IMR-90 (cell line): ENCODE measurements at places on chromosomes 1 and 21.

DNA sequence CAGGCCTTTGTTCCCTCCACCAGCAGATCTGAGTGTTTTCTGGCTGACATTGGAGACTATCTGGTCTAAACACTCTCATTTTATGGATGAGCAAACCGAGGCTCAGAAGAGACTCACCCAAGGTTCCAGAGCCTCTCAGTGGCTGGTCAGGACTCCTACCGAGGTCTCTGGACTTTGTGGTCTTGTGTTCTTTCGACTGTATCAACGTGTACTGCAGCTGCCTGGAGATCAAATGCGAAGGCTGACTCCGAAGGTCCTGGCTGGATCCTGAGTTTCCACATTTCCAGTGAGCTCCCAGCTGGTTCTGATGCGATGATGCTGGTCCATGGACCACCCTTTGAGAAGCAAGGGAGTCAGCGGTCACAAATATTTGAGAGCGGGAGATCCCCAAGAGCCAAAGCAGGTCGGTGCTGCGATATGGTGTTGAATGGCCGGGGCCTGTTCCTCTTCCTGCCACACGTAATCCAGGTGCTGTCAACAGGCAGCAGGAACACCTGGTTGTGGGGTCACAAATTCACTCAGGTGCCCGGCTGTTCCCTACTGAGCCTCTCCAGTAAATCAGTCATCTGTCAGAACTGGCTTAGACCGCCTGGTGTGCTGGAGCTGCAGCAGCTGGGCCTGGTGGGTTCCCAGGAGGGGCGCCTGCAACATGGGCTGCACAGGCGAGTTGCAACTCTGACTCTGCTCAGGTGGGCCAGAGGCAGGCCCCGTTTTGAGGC lies 94.8 kb upstream of the USP24 start:
- no peaks in the 10 kb centered on the region for H3K27me3 ChIP-seq
- no peaks in the 10 kb centered on the region for H3K36me3 ChIP-seq
- H3K27ac ChIP-seq, result peak overlapping the region; percentile 42
- peaks cover 29% of the 10 kb centered on the region for H3K4me1 ChIP-seq
- H3K4me3 ChIP-seq, result no peak overlapping the region

DNA sequence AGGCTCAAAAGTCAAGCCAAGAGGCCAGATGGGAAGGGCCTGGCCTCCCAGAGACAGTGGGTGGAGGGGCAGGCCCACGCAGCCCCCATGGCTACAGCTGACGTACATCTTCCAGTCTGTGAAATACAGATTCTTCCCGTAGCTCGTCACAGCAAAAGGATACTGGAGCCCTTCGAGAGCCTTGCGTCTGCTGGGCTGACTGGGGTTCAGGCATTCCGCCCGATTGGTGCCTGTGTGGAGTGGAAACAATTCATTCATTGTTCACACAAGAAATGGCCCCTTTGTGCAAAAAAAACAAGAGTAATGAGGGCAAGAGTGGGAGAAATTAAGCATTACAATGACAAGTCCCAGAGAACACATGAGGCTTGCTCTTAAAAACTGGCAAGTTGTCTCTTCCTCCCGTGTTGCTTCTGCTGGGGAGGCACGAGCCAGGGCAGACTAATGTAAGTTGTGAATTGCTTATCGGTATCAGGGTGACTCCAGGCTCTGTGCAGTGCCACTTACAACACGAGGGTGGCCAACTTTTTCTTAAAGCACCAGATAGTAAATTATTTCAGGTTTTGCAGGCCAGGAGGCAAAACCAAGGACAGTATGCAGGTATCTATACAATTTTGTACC lies 85.1 kb downstream of the NID1 start:
- peaks cover 51% of the 10 kb centered on the region for H3K36me3 ChIP-seq
- H3K27ac ChIP-seq, result no peak overlapping the region
- DNase-seq, result no peak
- peaks cover 13% of the 10 kb centered on the region for H3K4me1 ChIP-seq

GRCh38 chr1:164659621-164660411 lies 100.8 kb downstream of the PBX1 start:
- H3K4me3 ChIP-seq, result no peak overlapping the region
- peaks cover 4% of the 10 kb centered on the region; the same call in 1 of the 2 replicates for H3K4me1 ChIP-seq
- H3K36me3 ChIP-seq, result no peaks in the 10 kb centered on the region
- DNase-seq, result no peak
- no peak overlapping the region for H3K27ac ChIP-seq

DNA sequence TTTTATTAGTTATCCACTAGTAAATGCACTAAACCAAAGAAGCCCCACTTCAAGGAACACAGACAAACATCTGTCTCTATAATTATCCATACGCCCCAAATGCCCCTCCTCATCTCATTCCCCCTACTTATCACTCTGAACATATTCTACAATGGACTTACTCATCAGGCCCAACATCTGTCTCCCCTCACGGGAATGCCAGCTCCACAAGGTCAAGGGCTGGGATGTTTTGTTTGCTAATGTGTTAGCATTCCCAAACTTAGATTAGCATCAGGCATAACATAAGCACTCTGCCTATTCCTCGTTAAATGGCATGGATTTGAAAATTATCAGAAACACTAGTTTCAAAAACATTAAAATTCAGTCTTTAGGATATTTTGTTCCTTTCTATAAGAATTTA lies 279.5 kb downstream of the DSCAM start:
- H3K4me1 ChIP-seq, result no peaks in the 10 kb centered on the region
- no peak for DNase-seq
- no peak overlapping the region for H3K27ac ChIP-seq
- H3K27me3 ChIP-seq, result no peaks in the 10 kb centered on the region

GRCh38 chr21:17393413-17393812 lies 119.4 kb upstream of the CXADR start:
- H3K27ac ChIP-seq, result no peak overlapping the region
- H3K27me3 ChIP-seq, result peaks cover 2% of the 10 kb centered on the region; the same call in 1 of the 2 replicates
- no peaks in the 10 kb centered on the region for H3K36me3 ChIP-seq
- H3K4me1 ChIP-seq, result no peaks in the 10 kb centered on the region
- H3K4me3 ChIP-seq, result no peak overlapping the region
- DNase-seq, result no peak

- peaks cover 92% of the 10 kb centered on the region for H3K27me3 ChIP-seq
- H3K4me1 ChIP-seq, result no peaks in the 10 kb centered on the region
- no peak overlapping the region for H3K27ac ChIP-seq
- DNase-seq, result no peak
- no peaks in the 10 kb centered on the region for H3K36me3 ChIP-seq
Measured at GRCh38 chr1:63320022-63320721, 2.2 kb upstream of the FOXD3 start.

DNA sequence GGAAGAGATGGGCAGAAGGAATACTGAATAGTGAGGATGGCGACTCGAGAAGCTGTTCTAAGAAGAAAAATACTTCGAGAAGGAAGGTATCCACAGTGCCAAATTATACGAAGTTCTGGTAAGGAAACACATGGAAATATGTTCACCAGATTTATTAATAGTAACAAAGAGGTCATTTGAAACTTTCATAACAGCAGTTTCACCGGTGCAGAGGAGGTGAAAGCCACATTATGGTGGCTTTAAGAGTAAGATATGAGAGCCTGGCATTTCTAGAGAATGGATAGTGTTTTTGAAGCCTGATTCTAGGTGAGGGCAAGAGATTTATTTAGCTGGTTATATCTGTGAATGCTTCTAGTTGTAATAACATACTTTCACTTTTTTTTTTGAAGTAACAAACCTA lies 56.2 kb downstream of the DPYD start:
- no peaks in the 10 kb centered on the region for H3K27me3 ChIP-seq
- H3K36me3 ChIP-seq, result no peaks in the 10 kb centered on the region
- no peak for DNase-seq

GRCh38 chr1:214377886-214378285 lies 96.9 kb downstream of the SMYD2 start:
- H3K4me3 ChIP-seq, result no peak overlapping the region
- H3K27ac ChIP-seq, result peak overlapping the region; percentile 76; the same call in 1 of the 2 replicates
- H3K27me3 ChIP-seq, result no peaks in the 10 kb centered on the region
- H3K36me3 ChIP-seq, result peaks cover 38% of the 10 kb centered on the region
- DNase-seq, result peak; percentile 80
- H3K4me1 ChIP-seq, result peaks cover 13% of the 10 kb centered on the region

GRCh38 chr1:178518894-178519293 lies 6.0 kb downstream of the TEX35 start:
- H3K4me3 ChIP-seq, result no peak overlapping the region
- H3K4me1 ChIP-seq, result no peaks in the 10 kb centered on the region
- H3K27ac ChIP-seq, result no peak overlapping the region
- H3K36me3 ChIP-seq, result no peaks in the 10 kb centered on the region
- peaks cover 3% of the 10 kb centered on the region for H3K27me3 ChIP-seq
- DNase-seq, result no peak
